Nucleus accumbens (tissue), 56 donors: ENCODE measurements at places on chromosomes 1 and 21.

GRCh38 chr1:72915581-72915980, 633.2 kb upstream of the NEGR1 start:
- no peak for DNase-seq

- DNase-seq: no peak
Measured at GRCh38 chr1:7019510-7019909, 234.3 kb downstream of the CAMTA1 start.

DNA sequence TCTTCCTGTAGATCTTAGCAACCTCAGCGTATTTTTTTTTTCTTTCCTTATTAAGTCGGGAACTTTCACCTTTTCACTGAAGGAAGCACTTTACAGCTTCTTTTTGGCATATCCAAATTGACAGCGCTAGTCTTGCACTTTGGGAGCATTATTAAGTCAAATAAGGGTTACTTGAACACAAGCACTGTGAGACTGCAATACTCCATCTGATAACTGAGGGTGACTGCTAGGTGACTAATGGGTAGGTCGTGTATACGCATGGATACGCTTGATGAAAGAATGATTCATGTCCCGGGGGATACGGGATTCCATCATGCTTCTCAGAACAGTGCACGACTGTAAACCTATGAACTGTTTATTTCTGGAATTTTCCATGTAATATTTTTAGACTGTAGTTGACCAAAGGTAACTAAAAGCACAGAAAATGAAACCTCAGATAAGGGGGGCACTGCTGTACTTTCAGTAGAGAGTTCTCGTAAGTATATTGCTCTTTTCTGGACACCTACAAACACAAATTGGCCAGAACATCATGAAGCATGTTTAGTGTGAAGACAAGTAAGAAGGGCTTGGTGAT, 364.7 kb downstream of the SMYD3 start:
- no peak for DNase-seq

GRCh38 chr21:22575165-22575584, 1577.0 kb downstream of the NCAM2 start:
- DNase-seq: no peak

DNA sequence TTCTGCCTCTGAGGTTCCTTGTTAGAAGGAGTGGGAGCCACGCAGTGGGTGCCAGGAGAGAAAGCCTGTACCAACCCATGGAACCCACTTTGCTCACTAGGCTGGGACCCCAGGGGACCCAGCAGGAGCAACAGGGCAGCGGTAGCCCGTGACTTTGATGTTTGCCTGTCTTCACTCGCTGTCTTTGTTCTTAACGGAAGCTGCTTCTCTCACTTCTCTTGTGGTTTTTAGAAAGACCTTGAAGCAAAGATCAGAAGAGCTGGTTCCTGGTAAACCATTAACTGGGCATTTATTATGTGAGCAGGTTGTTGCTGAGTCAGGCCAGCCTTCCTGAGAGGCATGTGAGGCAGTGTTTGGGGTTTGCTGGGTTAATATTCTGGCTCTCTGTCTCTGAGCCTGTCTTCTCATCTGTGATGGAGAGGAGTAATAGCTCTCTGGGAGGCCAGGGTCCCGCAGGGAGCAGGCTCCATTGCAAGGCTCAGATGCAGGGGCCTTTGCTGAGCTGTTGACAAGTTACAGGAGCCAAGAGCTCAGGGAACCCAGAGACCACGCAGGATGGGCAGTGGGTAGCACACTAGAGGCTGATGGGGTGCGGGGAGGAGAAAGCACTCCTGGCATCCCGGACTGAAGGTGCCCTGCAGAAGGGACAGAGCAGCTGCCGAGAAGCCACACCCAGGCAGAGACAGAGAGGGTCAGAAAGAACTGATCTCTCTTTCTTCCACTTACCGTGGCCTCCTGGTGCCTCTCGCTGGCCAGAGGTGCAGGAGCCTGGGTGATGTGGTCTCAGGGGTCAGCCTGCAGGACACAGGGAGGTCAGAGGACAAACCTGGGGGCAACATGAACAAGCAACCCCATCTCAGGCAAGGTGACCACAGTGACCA, 367.5 kb upstream of the C1orf174 start:
- DNase-seq: no peak

DNA sequence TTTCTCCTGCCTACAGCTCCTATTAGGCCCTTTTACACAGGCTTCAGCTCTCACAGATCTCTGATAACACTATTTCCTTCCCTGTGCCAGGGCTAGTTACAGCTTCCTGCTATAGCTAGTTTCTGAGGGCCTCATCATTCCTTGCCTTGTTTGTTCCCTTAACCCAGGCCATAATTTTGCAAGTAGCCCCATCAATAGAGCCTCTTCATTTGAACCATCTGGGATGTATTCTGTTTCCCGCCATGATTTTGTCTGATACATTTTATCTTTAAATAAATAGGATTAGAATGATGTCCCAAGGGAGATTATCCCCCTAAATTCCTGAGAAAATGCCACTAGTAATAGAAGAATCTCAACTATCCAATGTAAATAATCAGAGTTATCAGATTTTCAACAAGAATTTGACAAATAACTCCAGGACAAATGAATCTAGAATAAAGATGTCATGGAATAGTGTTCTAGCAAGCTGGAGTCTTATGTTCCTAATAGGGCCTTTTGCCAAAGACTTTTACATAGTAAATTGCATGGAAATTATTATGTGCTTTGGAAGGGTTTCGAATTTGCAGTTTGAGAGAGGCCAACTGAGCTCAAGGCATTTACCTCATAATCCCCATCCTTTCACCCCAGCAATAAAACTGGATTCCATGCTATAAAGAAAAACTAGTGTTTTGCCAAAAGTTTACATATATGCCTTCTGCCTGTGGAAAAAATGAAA, 16.1 kb downstream of the IFT25 start:
- no peak for DNase-seq

DNA sequence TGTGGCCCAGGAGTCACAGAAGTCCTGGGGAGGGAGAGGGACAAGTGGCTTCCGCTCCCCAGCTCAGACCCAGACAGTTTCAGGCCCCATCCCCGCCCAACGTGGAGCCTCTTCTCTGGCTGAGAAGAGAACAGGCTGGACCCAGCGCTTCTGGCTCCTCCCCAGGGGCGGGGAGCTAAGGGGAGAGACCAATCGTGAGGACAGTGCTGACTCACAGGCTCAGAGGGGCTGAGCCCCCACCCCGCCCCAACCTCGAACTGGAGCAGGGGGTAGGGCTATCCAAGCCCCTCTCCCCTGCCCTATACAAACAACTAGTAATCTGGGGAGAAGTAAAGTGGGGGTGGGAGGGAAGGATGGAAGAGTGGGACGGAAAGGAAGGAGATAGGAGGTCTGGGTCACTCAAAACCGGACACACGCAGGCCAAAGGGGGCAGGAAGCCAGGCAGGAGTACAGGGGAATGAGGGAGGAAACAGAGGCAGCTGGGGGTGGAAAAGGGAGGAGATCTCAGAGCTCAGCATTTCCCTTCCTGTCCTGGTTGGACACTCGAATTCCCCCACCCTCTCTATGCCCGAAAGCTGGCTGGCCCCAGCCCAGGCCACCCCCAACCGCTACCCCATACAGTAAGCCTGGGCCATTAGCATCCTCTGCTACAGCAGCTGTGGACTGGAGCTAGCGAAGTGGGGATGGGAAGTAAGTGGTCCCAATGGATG, at the start of gene SHC1:
TSS of gene SHC1 (minus strand) at position 117 of the 710 bp plus-strand sequence. CDS start 221 bp downstream, outside the sequence.
- DNase-seq: peak; percentile 40

GRCh38 chr1:41698916-41699860, 214.7 kb upstream of the EDN2 start:
- no peak for DNase-seq

DNA sequence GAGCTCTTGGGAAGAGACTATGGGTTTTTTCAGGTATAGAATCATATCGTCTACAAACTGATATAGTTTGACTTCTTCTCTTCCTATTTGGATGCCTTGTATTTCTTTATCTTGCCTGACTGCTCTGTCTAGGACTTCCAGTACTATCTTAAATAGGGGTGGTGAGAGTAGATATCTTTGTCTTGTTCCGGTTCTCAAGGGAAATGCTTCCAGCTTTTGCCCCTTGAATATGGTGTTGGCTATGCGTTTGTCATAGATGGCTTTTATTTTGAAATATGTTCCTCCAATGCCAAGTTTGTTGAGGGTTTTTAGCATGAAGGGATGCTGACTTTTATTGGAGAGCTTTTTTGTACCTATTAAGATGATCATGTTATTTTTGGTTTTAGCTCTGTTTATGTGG, 170.3 kb downstream of the PTGER3 start:
- DNase-seq: no peak
